ENCODE measurements at places on chromosomes 1 and 21.
A peak's percentile ranks its signal among the peaks of the same experiment; 100 is the strongest.

DNA sequence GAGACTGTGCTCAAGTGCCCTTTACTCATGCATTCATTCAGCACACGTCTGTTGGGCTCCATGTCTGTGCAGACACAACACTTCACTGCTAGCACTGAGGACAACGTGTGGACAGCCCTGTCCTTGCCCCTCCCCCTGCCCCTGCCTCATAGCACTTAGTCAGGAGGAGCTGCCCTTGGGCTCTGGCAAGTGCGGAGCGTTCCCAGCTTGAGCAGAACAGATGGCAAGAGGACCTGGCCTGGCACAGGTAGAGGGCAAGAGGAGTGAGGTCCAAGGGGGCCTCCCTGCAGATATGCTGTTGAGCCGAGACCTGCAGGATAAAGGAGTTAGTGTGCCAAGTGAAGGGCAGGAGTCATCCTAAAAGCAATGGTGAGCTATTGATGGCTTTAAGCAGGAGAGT lies 81.3 kb downstream of the GRIK3 start:
- DNase-seq: no peak

DNA sequence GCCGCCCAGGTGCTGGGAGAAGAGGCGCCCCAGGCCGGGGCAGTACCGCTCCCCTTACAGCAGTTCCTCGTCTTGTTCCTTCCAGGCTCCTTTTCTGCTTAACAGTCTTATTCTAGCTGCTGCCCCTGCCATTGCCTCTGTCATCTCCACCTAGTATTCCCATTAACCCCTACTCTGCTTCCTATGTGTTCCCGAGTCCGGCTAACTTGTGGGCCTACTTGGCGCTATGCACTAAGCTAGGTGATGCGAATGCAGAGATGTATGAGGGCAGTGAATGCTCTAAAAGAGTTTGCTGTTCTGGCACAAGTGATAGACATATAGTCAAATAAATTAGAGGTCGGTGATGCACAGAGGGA lies 276 bp upstream of the IQGAP3 start:
- DNase-seq: no peak

GRCh38 chr21:33670076-33670978 lies 28.0 kb downstream of the ITSN1 start:
- no peak for DNase-seq

DNA sequence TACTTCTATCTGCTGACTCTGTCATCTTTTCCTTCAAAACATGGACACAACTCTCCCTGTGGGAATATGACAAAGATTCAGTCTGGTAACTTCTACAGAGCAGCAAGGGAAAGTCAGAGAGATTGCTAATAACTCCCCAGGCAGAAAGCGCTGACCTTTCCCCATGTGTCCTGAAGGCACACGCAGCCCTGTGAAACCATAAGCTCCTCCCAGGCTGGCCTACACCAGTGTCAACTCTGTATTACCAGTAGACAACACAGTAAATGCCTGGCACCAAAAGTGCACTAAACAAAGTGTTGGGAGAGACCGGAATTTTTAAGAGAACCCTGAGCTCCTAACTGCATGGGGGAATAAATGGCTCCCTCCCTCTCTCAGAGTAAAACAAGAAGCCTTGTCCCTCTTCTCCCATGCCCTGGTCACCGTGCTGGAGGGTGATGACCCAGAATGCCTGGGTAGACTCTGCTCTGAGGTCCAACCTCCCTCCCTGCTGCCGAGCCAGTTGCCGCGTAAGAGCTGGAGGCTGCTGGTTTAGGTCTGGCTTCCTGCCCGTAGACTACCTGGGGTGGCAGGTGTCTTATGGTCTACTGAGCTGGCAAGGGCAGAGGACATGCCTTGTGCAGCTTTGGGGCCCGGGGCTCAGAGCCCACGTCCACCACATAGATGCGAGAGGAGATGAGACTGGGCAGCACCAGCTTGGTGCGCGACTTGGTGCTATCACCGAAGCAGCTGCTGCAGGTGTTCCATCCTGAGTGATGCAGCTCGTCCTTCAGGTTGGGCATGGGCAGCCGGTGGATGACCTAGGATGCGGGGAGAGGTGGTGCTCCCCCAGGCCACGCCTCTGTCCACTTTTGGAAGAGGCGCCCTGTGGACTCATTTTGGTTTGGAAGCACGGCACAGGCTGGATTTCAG lies 3.9 kb downstream of the SELENBP1 start:
- no peak for DNase-seq

GRCh38 chr1:22168412-22168973 lies 25.6 kb upstream of the WNT4 start:
- DNase-seq: no peak

DNA sequence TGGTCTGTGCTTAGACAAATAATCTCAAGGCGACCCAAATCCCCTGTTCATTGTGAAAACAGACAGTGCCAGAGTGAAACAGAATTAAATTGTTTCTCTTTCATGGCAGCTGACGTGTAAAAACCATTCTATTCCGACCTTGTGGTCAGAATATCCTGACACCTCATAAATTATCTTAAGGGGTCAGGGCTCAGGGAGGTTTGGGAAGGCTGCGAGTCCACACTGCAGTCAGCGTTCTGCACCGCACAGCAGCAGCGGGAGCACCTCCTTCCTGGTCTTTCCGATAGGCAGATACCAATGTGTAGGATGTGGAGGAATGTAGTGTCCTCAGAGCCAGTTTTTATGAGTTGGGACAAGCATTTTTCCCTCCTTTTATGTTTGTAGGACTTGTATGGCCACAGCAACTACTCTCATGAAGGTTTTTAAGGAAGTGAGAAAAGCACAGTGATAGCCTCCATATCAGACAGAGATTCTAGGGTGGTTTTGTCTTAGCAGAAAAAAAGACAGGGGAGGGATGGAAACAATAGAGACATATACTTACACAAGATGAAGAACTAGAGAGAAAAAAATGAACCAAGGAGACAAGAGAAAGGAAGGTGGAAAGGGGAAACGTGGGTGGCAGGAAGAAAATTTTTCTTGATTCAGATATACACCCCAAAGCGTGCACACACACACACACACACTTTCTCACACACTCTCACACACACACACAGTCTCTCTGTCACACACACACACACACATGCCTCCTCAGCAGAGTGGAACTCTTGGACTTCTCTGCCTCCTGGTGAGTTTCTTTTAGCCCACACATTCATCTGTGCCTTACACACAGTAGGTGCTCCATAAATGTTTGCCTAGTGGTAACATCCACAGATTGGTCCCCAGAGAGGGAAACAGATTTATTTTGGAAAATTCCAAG lies 68.6 kb downstream of the NTMT2 start:
- no peak for DNase-seq

DNA sequence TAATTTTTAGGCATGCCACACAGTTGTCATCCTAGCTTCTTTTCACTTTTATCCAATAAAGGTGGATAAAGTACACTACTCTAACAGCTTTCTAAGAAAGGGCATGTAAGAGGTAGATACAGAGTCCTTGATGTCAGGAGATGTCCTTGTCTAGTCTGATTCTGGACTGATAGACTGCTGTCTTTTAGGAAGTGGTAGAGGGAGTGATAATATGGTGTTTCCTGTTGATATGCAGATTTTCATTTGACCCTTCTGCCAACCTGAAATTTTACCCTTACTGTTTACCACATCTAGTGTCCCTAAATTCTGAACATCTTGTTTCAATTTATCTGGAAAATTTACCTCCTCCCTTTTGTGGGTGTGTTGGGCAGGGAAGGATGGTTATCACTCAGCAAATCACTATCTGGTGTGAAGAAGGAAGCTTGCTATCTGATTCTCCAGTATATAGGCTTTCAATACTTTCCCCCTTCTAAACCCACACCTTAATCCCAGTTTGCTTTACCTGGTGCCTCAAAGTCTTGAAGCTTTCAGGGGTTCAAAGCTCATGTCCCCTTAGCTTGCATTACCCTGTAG lies 354.9 kb upstream of the SNX7 start:
- no peak for DNase-seq

DNA sequence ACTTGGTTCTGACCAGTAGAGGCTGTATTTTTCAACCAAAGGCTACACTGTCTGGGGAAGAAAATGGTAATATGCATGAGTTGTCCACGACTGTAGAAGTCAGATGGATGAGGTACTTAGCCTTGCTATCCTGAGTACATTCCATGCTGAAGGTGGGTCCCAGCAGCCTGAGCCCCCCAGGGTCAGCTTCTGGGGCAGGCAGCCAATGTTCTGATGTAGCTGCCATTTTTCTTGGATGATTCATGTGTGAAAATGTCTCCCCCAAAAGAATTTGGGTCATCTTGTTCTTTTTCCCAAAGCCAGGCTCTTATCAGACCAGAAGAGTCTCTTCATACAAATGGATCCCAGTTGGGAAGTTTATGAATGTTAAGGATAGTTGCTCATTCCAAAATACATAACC lies 172.2 kb upstream of the UBE2U start:
- DNase-seq: no peak

DNA sequence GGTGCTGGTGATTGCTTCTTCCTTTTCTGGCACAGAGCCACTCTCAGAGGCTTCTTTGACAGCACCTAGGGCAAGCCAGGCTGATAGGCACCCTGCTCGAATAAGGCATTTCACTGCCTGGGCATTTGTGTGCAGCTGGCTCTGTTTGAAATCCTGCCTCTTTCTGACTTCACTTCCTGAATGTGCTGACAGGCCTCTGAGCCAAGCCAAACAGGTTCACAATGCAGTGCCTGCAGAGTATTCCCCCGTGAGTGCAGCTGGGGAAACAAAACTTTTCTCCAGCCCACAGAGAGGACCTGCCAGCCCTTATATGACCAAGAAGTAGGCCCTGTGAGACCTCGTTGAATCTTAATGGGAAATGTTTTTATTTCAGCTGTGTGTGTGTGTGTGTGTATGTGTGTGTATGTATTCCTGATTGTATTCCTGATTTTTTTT lies 10.4 kb downstream of the JUN start:
- DNase-seq: no peak

DNA sequence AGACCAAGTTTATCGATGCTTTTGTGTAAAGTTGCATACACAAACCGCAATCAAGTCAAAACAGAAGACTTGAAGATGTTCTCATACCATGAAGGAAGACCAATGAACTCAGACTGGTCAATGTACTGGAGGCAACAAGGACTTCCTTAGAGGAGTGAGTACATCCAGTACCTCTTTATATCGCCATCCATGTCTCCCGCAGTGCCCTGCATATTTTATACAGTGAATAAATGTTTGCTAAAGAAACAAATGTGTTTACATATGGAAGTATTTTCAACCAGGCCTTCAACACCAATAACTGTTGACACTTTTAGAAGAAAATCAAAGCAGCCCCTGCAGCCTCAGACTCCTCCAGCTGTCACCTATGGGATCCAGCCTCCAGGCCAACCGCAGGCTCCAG lies 125.6 kb downstream of the SMYD3 start:
- DNase-seq: no peak

DNA sequence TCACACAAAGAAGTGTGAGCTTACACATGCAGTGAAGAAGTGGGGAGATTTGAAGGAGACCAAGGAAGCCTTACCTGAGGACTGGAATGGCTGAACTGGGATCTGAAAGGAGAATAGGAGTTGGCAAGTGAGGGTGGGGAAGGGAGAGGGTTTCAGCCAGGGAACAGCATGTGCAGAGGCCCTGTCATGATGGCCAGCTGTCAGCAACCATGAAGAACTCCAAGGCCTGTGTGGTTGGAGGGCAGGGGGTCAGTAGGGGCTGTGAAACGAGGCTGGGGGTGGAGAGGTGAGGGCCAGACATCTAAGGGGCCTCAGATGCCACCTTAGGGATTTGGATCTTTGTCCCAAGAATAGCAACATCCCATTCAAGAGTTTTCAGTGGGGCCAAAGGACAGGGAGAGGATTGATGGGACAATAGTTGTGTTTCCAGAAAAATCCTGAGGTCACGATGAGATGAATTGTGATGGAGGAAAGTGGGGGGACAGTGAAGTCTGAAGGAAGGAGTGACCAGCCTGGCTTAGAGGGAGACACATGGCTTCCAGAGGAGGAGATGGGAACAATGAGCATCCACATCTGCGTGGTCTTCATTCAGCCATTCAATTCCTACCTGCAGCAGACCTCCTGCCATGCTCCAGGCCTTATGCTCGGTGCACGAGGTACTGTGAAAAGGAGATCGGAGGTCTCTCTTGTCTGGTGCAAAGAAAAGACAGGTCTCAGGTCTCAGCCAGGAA lies 187.6 kb downstream of the MATN1 start:
- DNase-seq: no peak

DNA sequence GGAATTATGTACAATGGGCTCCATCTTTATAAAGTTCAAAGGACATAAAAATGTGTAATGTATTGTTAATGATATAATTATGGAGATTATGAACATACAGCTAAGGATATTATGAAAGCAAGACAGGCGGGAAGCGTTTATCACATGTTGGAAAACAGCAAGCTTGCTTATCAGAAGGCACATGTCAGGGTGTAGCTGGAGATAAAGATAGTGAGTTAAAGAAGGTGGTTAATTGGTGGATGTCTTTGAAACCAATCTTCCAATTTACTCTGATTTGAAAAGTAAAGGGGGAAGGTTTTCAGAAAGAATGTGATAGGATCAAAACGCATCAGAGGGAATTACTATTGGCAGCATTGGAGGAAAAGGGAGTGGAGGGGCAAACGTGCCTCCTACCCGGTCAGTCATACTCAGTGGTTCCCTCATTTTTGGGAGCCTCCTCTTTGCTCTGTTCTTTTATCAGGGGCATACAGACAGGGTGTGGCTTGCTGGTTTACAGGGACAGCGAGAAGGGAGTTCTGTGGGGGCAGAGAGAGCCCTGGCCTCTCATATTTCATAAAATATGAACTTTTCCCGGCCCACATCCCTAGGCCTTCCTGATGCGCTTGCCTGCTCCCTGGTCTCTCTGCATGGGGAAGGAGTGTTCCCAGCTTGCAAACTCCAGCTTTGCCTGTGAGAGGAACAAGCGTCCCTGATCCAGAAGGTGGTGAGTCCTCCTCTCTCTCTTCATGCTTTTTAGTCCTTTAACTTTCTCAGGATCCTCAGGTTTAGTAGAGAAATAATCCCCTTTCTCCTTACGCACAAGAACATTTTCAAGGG lies 8.0 kb upstream of the SVBP start:
- no peak for DNase-seq

DNA sequence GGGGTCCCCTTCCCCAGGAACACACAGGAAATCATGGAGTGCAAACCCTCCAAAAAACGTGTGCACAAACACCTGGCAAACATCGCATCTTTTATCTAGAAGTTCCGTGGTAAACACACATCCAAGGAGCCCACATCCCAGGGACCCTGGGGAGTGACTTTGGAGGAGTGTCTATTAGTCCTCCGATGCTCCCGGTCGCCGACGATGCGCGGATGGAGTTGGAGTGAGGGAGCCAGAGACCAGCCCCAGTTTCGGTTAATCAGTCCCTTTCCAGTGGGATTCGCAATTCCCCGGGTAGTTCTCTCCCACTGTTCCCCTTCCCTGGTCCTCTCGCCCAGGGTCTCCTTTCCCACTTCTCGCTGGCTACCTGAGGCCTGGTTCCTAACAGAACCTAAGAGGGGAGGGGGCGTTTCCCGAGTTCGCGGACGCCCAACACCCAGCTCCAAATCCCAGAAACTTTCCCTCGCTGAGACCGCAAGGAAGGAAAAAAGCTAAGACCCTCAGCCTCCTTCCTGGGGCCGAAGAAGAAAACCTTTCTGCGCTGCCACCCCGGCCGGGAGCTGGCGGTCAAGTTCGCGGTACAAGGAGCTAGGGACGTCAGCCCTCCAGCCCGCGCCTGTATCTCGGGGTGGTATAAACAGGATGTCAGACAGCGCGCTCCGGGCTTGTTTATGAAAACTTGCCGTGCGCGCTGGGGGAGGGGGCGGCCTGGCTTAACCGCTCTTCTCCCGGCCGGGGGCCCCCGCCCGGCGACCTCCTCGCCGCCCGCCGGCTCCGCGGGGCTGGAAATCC lies 787 bp downstream of the JAK1 start:
- DNase-seq: peak; percentile 29

Measured in neuronal stem cell (in vitro differentiated cells).